ENCODE measurements at places on chromosomes 4 and X.

DNA sequence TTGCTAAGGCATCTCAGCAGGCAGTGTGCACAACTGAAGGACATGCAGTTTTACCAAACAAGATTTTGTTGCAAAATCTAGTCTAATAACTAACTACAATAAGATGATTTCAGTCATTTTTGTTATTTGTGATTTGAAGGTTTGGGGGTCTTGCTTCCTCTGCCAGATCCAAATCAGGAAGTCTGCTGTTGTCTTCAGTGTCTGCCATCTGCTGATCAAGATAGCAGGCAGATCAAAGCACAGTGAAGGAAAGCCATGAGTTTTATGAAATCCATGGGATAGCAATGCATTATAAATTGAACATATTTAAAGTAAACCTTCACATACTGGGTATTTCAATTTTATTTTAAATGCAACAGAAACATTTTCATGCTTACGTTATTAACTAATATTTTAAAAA, 169.1 kb upstream of the ETNPPL start:
- DNase-seq = no peak

- DNase-seq = no peak
Measured at GRCh38 chrX:34487364-34487763, 169.7 kb downstream of the TMEM47 start.

DNA sequence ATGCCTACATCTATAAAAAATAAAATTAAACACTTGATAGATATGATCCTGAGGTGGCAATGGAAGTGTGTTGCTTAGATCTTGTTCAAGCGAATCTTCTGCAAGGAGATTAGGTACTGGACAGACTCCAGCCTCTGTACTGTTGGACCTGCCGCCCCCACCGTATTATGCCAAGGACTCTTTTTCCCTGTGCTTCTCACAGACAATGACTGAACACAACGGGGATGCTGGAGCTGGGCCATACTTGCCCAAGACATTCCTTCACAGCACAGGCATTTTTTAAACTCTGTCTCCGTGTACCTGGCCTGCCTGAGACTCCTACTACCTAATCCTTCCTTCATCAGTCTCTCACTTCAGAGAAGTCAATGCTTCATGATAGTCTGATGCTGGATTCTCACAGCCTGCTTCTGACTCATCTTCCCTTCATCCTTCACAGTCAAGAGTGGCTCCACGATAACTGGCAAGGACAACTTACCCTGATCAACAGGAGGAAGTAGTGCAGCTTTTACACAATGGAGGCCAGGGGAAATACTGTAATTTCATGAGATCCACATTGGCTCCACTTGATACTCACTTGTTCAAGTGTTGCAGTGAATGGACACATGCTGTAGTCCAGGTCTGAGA, 754.6 kb upstream of the AGA start:
- DNase-seq = no peak

- DNase-seq = no peak
Measured at GRCh38 chr4:18022572-18023050, 1.1 kb upstream of the LCORL start.

DNA sequence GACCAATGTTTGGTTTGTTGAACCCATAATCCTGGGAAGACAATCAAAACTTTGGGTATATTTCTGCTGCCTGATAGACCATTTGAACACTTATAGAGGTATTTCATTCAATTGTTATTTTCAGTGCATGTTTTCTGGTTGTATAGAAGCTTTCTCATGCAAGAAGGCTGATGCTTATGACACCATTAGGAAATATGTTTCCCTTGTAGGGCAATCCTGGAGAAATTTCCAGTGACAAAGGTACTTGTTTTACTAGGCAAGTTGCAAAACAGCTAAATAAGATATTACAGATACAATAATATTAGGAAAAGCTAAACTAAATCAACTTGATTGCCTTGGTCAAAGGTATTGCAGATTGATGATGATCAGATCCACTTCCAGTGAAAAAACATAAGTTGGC, 32.8 kb upstream of the FGF2 start:
- no peak for DNase-seq

DNA sequence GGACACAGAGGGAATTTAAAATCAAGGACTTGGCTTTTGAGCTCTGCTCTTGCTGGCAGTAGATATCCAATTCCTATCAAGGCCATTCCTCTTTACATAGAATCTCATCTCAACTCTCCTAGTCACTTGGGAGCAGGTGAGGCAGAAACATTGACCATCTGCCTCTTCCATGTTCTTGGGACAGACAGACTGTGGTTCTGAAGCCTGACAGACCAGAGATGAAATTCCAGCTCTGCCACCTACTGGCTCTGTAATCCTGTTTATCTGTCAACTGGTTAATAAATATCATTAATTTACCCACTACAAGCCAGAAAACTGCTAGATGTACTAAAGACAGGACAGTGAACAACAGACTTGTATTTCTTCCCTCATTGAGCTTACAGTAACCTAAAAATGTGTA, 300.8 kb downstream of the ADGRL3 start:
- no peak for DNase-seq

- no peak for DNase-seq
Measured at GRCh38 chr4:54487491-54487890, 170.3 kb upstream of the KIT start.

DNA sequence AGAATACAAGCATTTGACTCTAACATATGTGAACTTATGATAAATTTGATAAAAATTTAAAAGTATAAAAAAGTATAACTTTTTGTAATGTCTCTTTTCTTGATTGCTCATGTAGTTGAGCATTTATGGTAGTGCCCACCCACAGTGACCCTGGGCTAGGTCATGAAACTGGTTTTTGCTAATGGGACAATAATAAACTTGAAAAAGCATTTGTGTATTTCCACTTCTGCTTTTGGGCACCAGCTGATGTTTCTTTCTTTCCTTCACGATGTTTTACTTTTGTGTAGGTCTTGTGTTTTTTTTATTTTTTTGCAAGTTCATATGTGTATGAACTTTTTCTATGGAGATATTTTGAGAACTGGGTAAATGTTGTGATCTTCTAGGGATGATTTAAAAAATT, 313.1 kb downstream of the CBLL2 start:
- no peak for DNase-seq

DNA sequence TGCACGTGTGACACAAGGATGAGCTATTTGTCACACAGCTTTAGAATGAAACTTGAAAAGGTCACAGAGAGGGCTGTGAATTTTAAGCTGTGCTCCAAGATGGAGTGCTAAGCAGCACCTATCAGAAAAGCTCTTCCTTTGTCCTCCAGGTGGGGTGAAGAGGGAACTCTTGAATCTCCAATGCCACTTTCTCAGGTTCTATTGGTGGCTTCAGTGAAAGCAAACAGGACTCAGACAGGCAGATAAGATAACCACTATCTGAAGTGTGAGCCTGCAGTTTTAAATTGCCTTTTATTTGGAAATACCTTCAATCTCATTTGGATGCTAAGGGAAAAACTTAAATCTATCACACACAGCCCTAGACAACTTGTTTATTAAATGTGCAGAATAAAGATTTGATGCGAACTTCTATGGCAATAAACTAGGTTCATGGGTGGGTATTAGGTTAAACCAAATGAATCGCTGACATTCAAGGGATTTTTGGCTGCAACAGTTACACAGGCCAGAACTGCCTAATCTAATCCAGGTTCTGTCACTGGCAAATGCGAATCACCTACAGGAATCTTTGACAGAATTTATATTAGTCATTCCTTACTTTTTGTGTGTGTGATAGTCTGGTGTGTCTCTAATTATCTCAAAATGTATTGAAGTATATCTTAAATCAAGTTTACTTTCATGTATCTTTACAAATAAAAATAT, 13.6 kb upstream of the PDGFRA start:
- DNase-seq = no peak

Data from GM19239 (cell line).